ENCODE measurements at places on chromosomes 16 and 17.

- DNase-seq, result peak; percentile 27
These were observed 155.2 kb upstream of the C17orf78 start for GRCh38 chr17:37220607-37220953.

GRCh38 chr17:37500378-37500777, 10.7 kb downstream of the DUSP14 start:
- no peak for DNase-seq

DNA sequence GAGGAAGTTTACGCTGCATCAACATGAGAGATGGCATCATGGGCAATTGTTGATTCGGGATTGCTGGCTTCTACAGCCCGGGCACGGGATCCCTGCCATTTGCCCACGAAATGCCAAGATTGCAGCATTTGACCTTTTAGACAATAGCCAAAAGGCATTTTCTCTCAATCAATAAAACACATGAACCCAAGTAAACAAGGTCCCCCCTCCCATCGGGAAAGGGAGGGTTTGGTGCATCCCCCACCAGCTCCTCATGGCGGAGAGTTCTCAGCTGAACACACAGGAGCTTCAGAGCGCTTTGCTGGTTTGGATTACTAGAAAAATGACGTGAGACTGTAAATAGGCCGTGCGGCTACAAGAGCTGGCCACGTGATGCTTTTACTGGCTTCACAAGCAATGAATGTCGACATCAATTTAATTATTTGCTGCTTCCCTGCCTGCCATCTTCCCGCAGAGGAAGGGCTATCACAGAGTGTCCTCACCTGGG, 147.6 kb downstream of the C16orf95 start:
- peak; percentile 14 for DNase-seq

DNA sequence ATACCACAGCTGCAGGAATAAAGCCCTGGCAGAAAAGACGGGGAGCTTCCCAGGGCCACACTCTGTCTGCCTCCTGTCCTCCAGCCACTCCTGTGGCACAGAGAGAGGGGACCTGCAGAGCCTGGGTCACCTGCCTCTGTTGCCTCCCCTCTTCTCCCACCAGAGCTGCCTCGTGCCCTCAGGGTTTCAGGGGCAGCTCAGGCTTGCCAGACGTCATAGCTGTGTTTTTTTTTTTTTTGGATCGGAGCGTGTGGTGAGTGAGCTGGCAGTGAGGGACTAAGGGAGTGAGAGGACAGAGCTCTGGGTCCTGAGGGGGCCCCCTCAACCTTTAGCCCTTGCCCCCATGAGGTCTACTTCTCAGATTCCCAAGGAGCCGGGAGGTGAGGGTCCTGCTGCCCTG, 2.1 kb downstream of the PIK3R6 start:
- DNase-seq, result no peak

DNA sequence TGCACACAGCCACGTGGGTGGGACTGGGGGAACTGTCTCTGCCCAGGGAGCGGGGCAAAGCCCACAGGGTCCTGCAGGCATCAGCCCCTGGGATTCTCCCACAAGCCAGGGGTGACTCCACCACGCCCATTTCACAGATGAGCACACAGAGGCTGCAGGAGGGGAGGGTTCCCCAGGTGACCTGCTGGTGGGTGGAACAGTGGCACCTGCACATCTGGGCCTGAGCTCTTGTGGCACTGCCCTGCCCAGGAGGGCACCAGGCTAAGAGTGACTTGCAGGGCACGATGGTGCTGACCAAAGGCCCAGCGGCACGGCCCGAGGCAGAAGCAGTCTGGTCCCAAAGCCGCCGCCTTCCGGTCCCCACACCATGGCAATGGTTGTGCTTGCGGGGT, 23.9 kb downstream of the PIEZO1 start:
- no peak for DNase-seq
